ENCODE measurements at places on chromosomes 7 and 10. TPM values are rescaled to one million over a fixed set of nuclear protein-coding genes. Genes with fewer than 3 reads are reported as not detected.

Gene PNLIPRP3
- total RNA-seq: 0.03 TPM

Gene LGI1
- not detected for total RNA-seq

Gene ACSM6
- not detected for total RNA-seq

Gene SLC18A2
- total RNA-seq: 0.02 TPM

Gene TACC2
- total RNA-seq: 76.2 TPM

Gene SAP25
- 0.44 TPM for total RNA-seq

Gene CCDC146
- total RNA-seq: 0.67 TPM

Gene NPY4R
- total RNA-seq: 34.8 TPM

Gene GATA3
- 4.4 TPM for total RNA-seq

Gene MTERF1
- total RNA-seq: 12.8 TPM

Gene MCMBP
- total RNA-seq: 85.0 TPM

Gene C7orf33
- not detected for total RNA-seq

Gene DRGX
- total RNA-seq: not detected

Gene C10orf62
- 0.08 TPM for total RNA-seq

Gene TEX36
- total RNA-seq: not detected
